ENCODE measurements at places on chromosomes 7 and 10. TPM values are rescaled to one million over a fixed set of nuclear protein-coding genes. Genes with fewer than 3 reads are reported as not detected.

CNNM2 gene
- total RNA-seq, result 3.4 TPM

- DNase-seq, result no peak
These were observed 196.7 kb upstream of the KLF14 start for GRCh38 chr7:130930681-130931080.

GRCh38 chr10:10831085-10831484 lies 186.6 kb upstream of the CELF2 start:
- DNase-seq, result peak; percentile 19

GRCh38 chr7:20786779-20787659 lies at the start of gene SP8:
TSS of gene SP8 (minus strand) at chr7:20786886. CDS start at chr7:20786798, 88 bp downstream.
- peak; percentile 72 for DNase-seq

- peak; percentile 86 for DNase-seq
These were observed 29.3 kb upstream of the DDX50 start for GRCh38 chr10:68871731-68872342.
